Natural killer cell (primary cell): ENCODE measurements at places on chromosomes 5 and 9.

DNA sequence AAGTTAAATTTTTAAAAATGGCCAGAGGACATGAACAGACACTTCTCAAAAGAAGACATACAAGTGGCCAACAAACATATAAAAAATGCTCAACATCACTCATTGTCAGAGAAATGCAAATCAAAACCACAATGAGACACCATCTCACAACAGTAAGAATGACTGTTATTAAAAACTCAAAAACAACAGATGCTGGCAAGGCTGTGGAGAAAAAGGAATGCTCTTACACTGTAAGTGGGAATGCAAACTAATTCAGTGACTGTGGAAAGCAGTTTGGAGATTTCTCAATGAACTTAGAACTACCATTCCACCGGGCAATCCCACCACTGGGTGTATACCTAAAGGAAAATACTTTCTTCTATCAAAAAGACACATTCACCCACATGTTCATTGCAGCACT, 168.5 kb upstream of the PIK3R1 start:
- DNase-seq: no peak

GRCh38 chr5:17991775-17992174, 357.5 kb downstream of the TAF11L14 start:
- no peak for DNase-seq

- no peak for DNase-seq
These were observed 548.6 kb upstream of the TLE4 start for GRCh38 chr9:79023134-79023580.

DNA sequence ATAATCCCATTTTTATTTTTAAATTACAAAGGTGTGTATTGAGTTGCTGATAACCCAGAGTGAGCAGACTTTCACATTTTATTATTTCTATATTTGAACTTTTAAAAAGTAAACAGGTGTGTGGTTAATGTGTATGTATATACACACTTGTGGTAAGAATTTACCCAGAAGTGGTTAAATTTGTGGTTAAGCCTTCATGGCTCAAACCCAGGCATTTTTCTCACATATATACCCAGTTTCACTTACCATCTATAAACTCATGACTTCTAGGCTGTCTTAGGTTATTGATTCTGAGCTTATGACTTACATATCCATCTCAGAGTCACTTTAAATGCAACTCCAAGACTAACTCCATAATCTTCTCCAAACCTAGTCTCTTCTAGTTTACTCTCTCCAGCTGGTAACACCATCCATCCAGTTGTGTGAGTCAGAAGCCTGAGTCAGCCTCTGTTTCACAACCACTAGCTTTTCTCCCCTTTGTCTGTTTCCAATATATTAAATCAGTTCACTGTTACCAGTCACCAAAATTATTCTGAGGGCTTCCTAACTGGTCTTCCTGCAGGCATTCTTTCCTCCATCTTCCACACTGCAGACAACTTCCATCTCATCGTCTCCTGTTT, 20.2 kb downstream of the ZBED3 start:
- DNase-seq: no peak
